ENCODE measurements at places on chromosomes 3 and 15. TPM values are rescaled to one million over a fixed set of nuclear protein-coding genes. Genes with fewer than 3 reads are reported as not detected.

The B2M gene
- 7,848 TPM for total RNA-seq

The DAZL gene
- total RNA-seq, result not detected

The SLC25A20 gene
- total RNA-seq, result 28.3 TPM

The SERPINI2 gene
- not detected for total RNA-seq

DNA sequence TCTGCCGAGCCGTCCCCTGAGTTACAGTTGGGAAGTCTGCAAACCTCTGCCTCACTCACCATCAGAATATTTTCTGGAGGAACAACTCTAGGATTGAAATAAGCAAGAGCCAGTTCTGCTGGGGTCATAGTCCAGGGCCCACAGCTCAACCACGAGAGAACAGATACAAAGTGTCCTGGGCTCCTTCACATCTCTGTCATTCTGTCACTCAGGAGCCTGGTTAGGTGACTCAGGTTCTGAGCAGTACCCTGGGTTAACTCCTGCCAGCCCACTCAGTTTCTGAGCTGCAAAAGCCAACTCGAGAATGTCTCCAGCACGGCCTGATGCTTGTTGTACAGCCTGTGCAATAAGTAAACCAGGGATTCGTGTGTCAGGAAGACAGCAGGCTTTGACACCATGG, 155.7 kb downstream of the SLCO3A1 start:
- no peak for DNase-seq

- peak; percentile 92 for DNase-seq
These were observed at the start of gene HYPK for GRCh38 chr15:43800286-43801141. Gene HYPK (plus strand): TSS chr15:43800599. CDS start chr15:43800623, 24 bp downstream.

GRCh38 chr3:10774825-10775224, 41.2 kb upstream of the SLC6A11 start:
- DNase-seq, result no peak

- no peak for DNase-seq
These were observed 71.0 kb downstream of the ATP2B2 start for GRCh38 chr3:10434144-10434937.

DNA sequence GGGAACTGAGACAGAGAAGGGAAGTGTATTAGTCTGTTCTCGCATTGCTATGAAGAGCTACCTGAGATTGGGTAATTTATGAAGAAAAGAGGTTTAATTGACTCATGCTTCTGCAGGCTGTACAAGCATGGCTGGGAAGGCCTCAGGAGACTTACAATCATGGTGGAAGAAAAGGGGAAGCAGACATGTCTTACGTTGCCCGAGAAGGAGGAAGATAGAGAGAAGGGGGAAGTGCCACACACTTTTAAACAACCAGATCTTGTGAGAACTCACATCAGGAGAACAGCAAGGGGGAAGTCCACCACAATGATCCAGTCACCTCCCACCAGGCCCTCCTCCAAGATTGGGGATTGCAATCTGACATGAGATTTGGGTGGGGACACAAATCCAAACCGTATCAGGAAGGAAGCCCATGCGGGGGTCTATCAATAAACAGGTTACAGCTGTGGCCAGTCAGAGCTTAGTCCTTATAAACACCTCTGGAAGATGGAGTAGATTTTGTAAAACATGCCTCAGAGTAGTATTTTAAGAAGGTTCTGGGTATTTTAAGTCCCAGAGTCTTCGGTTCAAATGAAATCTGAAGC, 153.9 kb downstream of the GHSR start:
- no peak for DNase-seq

DNA sequence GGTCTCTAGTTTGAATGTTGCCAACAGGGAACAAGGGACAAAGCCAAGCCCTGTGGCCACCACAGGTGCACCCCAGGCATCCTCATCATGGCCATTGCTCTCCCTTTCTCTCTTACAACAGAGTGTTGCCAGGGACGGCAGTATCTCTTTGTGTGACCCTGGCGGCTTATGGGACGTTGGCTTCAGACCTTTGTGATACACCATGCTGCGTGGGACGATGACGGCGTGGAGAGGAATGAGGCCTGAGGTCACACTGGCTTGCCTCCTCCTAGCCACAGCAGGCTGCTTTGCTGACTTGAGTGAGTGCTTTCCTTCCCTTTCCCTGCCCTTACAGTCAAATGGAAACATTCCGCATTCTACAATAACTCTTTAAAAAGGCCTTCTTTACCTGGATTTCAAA, 38.2 kb downstream of the BOC start:
- no peak for DNase-seq

DNA sequence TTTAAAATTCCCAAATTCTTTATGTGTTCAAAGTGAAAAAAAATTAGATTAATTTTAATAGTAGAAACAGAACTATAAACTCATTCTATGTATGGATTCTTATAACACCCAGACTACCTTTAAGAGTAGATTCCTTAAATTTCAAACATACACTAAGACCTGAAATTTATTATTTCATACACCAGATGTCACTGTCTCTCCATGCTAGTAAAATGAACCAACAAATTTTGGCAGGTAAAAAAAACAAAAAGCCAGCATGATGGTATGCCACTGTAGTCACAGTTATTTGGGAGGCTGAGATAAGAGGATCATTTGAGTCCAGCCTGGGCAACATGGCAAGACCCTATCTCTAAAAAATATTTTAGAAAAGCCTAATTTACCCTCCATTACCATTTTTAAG, 461.3 kb upstream of the NAALADL2 start:
- DNase-seq, result no peak

DNA sequence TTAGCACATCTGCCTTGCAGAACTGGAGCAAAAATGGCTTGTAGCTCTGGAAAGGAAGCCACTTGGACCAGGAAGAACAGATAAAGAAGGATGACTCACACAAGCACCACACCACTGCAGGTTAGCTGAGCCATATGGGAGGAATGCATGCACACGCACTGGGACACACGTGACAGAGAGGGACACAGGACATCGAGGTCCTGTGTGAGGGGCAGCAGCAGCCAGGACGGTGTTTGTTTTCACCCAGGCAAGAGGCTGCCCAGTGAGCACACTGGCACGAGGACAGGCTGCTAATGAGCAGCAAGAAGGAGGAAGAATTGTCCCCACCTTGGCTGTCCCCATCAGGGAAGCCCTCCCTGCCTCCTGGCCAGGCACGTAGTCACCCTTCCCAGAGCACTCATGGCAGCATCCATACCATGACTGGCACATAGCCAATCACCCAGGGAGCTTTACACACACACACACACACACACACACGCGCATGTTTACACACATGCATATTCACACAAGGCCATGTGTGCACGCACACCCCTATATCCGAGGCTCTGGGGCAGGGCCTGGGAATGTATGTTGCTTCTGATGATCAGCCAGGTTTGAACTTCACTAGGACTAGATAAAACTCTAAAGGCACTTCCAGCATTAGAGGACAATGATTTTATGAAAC, 24.0 kb upstream of the SPTBN5 start:
- DNase-seq, result no peak

GRCh38 chr3:57949785-57950615, 58.2 kb upstream of the FLNB start:
- no peak for DNase-seq

DNA sequence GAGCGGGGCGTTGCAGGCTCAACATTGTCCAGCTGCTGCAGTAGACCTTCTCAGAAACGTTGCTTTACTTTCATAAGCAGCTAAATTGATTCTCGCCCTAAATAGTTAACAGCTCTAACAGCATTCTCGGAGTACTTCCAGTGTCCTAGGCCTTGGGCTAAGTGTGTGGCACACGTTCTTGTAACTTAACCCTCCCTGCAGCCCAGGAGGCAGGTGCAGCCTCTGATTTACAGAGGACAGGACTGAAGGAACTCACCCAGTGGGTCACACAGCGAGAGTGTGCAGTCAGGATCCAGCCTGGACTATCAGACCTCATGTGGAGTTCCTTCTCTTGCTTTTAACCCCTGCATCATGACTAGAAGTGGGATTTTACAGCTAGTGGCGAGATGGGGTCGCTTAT, 312.8 kb upstream of the C2CD4B start:
- DNase-seq, result no peak

Data from activated naive CD8-positive, alpha-beta T cell treated with anti-CD3 and anti-CD28 coated beads, Interleukin-2, amount 10 ng/mL, durations not matched to agents 7 days and 5 days (primary cell).